H1 (cell line): ENCODE measurements at places on chromosomes 13 and 19.

DNA sequence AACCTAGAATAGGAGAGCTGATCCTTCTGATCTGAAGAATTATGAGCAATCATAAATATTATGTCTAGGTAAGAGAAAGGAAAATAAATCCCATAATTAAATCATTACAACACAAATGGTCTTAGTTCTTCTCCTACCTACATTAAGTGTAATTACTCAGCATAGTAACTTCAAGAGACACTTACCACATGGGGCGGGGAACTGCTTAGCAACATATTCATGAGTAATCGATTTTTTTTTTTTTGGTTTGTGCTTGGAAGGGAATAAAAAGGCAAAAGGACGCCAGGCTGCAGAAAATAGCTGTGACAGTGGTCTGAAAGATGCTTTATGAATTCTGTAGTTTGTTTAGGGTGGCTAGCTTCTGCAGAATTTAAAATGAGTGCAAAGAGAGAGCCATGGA, 103.3 kb upstream of the HTR2A start:
- no peak overlapping the region for H3K4me3 ChIP-seq
- no peak overlapping the region for H3K27ac ChIP-seq
- H3K36me3 ChIP-seq, result no peaks in the 10 kb centered on the region
- H3K4me1 ChIP-seq, result no peaks in the 10 kb centered on the region
- no peaks in the 10 kb centered on the region for H3K27me3 ChIP-seq

GRCh38 chr13:78589206-78589605, 14.1 kb downstream of the POU4F1 start:
- no peaks in the 10 kb centered on the region for H3K36me3 ChIP-seq
- no peak overlapping the region for H3K27ac ChIP-seq
- H3K4me3 ChIP-seq, result no peak overlapping the region
- H3K27me3 ChIP-seq, result peaks cover 32% of the 10 kb centered on the region

DNA sequence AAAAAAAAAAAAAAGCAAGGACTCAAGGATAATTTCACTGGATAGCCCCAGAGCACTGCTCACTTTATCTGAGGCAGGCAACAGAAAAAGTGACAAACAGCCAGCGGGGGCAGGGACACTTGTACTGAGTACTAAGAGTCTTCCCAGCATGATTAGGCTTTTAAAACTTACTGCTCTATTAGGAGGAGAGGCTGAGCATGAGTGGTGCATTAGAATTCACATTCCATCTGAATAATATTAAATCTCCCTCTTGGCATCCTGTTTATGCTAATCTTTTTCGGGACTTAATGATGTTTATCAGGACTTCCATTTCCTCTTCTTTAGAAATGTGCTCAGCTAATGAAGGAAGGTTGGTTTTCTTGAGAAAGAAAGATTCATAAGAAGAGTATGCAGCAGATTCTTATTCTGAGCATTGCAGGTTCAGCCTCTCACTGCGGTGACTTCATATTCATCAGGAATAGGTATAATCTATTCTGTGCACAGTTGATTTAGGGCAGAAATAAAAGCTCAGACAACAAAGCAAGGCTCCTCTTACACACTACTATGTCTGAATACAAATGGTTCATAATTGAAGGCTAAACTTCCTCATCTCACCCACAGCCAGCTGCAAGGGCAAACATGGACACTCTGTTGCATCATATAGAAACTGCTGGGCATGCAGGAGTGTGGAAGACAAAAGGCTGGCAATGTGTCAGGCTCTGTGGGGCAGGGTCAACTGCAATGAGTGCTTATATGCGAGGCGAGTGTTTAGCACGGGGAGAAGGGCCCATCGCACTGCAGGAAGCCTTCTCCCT, 107.0 kb downstream of the KL start:
- no peak for DNase-seq
- H3K4me1 ChIP-seq, result peaks cover 8% of the 10 kb centered on the region
- H3K27me3 ChIP-seq, result no peaks in the 10 kb centered on the region
- no peak overlapping the region for H3K27ac ChIP-seq
- no peak overlapping the region for H3K4me3 ChIP-seq
- no peaks in the 10 kb centered on the region for H3K36me3 ChIP-seq

- H3K36me3 ChIP-seq, result no peaks in the 10 kb centered on the region
- H3K4me3 ChIP-seq, result no peak overlapping the region
- no peaks in the 10 kb centered on the region for H3K27me3 ChIP-seq
- no peak for DNase-seq
Observed at GRCh38 chr13:32415019-32415418, 12.9 kb downstream of the N4BP2L1 start.

DNA sequence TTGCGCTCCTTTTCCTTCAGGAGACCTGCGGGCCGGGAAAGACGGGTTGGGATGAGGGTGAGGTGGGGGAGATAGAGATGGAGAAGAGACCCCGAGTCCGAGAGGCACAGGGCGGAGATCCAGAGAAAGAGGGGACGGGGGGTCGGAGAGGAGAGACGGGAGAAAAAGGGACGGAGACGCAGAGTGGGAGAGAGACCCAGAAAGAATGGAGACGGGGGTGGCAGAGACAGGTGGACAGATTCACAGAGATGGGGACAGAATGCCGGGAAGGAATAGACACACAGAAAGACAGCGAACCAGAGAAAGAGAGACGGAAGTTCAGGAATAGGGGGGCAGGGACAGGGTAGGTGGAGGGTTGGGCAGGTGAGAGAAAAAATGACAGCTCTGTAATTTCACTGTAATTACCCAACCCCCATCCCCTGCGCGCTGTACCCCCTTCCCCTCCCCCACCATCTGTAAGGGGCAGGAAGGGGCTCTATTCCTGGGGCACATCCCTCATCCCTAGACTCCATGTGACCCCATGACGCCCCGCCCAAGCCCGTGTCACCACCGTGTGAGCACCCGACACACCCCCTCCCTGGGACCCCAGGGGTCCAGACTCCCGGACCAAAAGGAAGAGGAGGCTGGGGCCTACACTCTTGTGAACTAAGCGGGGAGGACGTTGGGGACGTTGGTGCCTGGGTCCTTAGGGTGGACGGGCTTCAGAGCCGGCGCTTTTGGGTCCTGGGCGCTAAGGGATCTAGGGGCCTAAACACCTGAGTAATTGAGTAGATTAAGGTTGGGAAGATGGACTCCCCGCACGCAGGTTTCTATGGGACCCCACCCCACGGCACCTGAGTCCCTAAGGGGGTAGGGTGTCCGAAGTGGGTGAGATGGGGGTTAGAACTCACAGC, 967 bp downstream of the DBP start:
- peak overlapping the region; percentile 68 for H3K4me3 ChIP-seq
- no peak overlapping the region for H3K27ac ChIP-seq
- H3K4me1 ChIP-seq, result peaks cover 9% of the 10 kb centered on the region
- DNase-seq, result no peak

DNA sequence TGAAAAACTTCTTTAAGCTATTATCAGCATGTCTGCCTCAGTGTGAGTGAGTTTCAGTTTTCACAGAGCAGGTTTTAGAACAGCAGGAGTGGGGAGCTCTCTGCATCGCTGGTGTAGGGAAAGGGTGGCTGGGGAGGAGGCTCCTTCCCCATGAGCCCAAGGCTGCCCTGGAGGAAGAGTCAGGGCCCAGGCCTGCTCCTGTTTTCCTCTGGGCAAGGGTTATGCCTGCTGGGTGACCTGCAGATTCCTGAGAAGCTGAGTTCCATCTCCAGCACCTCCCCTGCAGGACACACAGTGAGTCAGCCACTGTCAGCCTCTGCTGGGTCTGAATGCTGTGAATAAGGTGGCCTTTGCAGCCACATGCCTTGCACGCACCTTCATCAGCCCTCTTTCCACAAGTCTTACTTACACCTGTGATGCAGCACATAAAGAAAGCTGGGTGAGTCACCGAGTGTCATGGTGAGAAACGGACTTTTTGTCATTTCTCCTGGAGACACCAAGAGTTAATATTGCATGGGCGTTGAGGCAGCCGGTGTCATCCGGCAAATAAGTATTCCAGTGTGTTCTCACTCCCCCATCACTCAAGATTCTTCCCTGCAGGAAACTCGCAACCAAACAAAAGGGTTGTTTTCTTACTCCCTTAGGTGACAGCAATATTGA, 186.4 kb upstream of the KL start:
- no peaks in the 10 kb centered on the region for H3K36me3 ChIP-seq
- peak; percentile 19 for DNase-seq
- no peaks in the 10 kb centered on the region for H3K27me3 ChIP-seq
- no peak overlapping the region for H3K4me3 ChIP-seq
- H3K27ac ChIP-seq, result no peak overlapping the region

DNA sequence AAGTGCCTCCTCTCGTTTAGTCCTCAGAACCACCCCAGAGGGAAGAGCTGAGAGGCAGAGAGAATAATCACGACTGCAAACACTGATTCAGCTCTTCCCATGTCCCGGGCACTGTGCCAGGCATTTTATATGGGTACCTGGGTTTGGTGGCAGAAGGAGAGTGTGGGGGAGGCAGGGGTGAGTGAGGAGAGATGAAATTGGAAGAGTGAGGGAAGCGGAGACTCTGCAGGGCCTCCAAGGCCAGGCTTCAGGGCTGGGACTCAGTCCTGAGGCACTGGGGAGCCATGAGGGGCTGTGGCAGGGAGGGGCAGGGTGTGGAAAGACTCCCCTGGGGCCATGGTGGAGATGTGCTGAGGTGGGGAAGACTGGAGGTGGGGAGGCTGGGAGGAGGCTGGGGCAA, 8.7 kb downstream of the SYNGR4 start:
- H3K4me1 ChIP-seq, result no peaks in the 10 kb centered on the region
- H3K36me3 ChIP-seq, result no peaks in the 10 kb centered on the region
- no peak for DNase-seq
- H3K27me3 ChIP-seq, result no peaks in the 10 kb centered on the region

DNA sequence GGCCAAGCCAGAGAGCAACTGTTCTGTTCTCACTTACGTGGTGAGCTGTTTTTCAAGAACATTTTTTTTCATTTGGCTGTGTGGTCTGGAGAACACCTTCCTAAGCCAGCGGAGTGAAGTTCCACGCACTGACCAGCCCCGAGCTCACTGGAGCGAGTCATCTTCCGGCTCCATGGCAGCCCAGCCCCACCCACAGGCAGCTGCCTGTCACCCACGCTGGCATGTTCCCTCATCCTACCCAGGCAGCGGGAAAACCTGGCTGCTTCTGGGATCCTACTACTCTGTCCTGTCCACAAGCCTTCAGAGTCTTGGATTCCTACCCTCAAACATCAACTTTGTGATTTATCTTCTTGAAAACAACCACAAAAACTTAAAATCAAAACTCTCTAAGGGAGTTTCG, 76.2 kb downstream of the GGACT start:
- H3K36me3 ChIP-seq, result no peaks in the 10 kb centered on the region
- H3K27me3 ChIP-seq, result no peaks in the 10 kb centered on the region
- no peak overlapping the region for H3K27ac ChIP-seq
- peaks cover 32% of the 10 kb centered on the region for H3K4me1 ChIP-seq
- no peak overlapping the region for H3K4me3 ChIP-seq

- peaks cover 11% of the 10 kb centered on the region for H3K4me1 ChIP-seq
- peak overlapping the region; percentile 5 for H3K27ac ChIP-seq
- peak overlapping the region; percentile 85 for H3K4me3 ChIP-seq
- H3K27me3 ChIP-seq, result no peaks in the 10 kb centered on the region
Observed at GRCh38 chr19:58572026-58572817, 913 bp downstream of the MZF1 start.

DNA sequence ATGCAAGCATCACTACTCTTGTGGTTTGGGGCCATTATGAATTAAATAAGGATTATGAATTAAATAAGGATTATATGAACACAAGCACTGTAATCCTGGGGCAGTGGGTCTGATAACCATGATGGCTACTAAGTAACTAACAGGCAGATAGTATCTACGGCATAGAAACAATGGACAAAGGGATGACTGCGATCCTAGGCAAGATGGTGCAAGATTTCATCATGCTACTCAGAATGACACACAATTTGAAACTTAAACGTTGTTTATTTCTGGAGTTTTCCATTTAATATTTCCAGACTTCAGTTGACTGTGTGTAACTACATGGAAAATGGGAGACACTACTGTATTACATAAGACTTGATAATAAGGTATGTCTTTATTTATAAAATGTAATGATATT, 15.1 kb downstream of the KCNRG start:
- H3K4me3 ChIP-seq, result no peak overlapping the region
- no peaks in the 10 kb centered on the region for H3K4me1 ChIP-seq
- H3K27me3 ChIP-seq, result no peaks in the 10 kb centered on the region
- H3K27ac ChIP-seq, result no peak overlapping the region
- no peaks in the 10 kb centered on the region for H3K36me3 ChIP-seq

DNA sequence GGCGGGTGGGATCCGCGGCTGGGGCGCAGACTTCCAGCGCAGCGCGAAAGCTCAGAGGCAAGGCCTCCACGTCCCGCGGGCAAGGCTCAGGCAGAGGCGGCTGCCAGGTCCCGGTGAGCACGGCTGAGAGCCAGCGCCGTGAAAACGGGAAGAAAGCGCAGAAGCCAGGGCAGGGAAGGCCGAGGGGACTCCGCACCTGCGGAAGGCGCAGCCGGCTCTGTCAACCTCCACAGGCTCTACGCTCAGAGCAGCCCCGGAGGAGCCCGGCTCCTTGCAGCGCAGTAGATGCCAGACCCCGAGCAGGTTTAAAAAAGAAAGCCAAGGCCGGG, 131.0 kb downstream of the RNF17 start:
- no peak for DNase-seq
- H3K4me3 ChIP-seq, result no peak overlapping the region
- H3K36me3 ChIP-seq, result no peaks in the 10 kb centered on the region; the same call in 1 of the 2 replicates
- H3K27me3 ChIP-seq, result no peaks in the 10 kb centered on the region
- H3K4me1 ChIP-seq, result no peaks in the 10 kb centered on the region

DNA sequence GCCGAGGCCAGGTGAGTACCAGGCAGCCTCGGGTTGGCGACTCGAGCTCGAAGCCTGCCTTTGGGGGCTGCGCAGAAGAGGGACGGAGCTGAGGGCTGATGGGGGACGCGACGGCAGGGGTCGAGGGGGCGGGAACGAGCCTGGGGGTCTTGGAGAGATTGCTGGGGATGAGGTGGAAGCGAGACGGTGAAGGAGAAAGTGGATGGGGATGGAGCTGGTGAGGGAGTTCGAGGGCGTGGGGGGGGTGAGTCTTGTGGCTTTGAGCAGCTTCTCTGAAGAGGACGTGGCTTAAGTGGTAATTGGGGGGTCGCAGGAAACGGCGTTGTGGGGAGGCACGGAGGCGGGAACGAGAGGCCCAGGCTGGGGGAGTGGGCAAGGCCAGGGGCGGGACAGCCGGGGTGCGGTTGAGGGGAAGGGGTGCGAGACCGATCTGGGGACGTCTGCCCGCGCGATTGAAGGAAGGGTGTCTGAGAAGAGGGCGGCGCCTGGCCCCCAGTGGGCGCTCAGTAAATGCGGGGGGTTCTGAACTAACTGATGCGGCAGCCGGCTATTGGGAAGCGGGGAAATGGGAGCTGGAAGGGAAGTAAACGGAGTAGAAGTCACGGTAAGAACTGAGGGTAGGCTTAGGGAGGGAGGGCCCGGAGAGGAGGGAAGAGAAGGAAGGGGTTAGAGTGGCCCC, 426 bp downstream of the MYO9B start:
- peaks cover 4% of the 10 kb centered on the region for H3K36me3 ChIP-seq
- no peaks in the 10 kb centered on the region for H3K27me3 ChIP-seq
- H3K4me3 ChIP-seq, result peak overlapping the region; percentile 69
- no peak for DNase-seq

- peaks cover 4% of the 10 kb centered on the region for H3K4me1 ChIP-seq
- peak; percentile 51 for DNase-seq
- no peaks in the 10 kb centered on the region for H3K36me3 ChIP-seq
Observed at GRCh38 chr13:79782541-79783205, 301.7 kb downstream of the NDFIP2 start.
